Thoracic aorta endothelial cell (primary cell): ENCODE measurements at places on chromosomes 13 and 19. TPM values are rescaled to one million over a fixed set of nuclear protein-coding genes. Genes with fewer than 3 reads are reported as not detected.

SGCG gene
- not detected in 2 replicates for total RNA-seq

LRP3 gene
- 10.5 and 20.5 TPM in 2 replicates for total RNA-seq

CERS1 gene
- 1.3 and 1.9 TPM in 2 replicates for total RNA-seq

ELOF1 gene
- 25.1 and 27.8 TPM in 2 replicates for total RNA-seq

ZNF813 gene
- total RNA-seq: 3.3 and 3.6 TPM in 2 replicates

KASH5 gene
- not detected in 2 replicates for total RNA-seq

UCHL3 gene
- 78.1 and 83.1 TPM in 2 replicates for total RNA-seq

NPAS1 gene
- 0.07 TPM in 1 of 2 replicates, not detected in the other for total RNA-seq

CDX2 gene
- not detected in 2 replicates for total RNA-seq
